ENCODE measurements at places on chromosomes 2 and 18.

GRCh38 chr2:48129293-48129950, 223.1 kb upstream of the FBXO11 start:
- no peak for DNase-seq

DNA sequence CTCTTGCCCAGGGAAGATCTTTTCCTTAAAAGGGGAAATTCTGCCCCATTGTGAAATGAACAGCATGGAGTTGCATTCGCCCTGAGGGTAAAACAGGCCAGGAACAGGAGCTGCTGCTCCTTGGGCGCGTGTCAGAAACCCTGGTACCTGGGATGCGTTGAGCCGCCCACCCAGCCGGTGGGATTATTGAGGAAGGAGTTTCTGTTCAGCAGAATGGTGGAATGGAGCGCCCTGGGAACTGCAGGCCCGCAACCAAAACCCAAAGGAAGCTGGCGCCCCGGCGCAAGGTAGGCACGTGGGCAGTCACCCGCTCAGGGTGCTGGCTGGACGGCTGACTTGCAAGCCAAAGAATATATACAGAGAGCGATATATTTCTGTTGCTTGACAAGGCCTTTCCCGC, 73.5 kb downstream of the MTCL1 start:
- DNase-seq: no peak

GRCh38 chr2:218091746-218092145, 22.7 kb downstream of the RUFY4 start:
- DNase-seq: no peak

- DNase-seq: no peak
Measured at GRCh38 chr18:5159080-5159479, 38.0 kb downstream of the AKAIN1 start.

DNA sequence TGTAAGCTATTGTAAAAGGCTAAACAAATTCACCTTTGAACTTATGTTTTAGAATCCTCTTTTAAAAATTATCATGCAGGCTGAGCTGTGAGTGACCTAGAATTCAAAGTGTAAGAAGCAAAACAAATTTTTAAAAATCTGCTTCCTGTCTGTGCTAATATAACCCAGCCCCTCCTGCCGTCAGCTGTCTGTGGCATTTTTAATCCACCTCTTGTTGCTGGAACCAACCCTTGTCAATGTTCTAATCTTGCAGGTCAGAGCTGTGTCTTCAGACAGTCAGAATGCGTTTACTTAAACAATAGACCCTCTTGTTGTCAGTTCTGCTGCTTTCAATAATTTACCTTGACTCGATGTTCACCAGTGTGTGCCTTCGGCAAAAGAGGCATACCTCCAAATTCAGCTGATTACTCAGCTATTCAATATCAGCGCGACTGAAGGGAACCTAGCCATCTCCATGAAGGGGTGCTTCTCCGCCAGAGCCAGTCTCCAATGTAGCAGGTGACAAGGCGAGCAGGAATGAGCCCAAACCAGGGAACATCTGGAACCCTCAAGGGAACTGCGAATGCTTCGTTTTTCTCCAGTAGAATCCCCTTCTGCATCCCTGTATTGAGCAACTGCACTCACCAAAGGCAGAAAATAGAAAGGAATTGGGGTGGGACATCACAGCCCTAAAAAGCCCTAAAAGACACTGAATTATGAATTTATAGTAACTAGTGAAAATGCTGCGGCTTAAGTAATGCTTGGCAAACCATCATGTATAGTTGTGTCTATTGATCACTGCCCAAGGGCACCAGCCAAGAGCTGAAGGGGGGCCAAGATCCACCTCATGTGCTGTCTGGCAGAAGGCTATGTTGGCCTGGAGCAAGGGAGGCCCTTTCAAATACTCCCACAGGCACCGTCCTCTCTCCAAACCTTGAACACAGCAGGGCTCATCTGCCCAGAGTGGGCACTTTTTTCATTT, 62.5 kb downstream of the LYPD6B start:
- DNase-seq: no peak

DNA sequence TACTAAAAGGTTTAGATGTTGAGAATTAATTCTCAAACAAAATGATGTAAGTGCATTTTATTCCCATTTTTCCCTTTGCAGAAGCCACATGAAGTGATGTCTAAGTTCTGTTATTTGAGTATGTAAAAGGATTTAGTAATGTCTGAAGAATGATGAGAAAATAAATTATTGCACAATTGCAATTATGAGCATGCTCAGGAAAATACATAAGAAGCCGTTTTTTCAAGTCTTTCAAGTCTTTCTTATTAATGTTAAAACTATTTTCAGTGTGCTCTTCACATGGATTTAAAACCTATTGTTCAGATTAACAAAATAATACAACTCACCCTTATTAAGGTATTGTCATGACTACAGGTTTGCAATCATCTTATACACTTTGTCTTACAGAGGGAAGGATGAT, 331.4 kb upstream of the NETO1 start:
- DNase-seq: no peak

GRCh38 chr2:81650048-81650971, 1345.8 kb upstream of the LRRTM1 start:
- no peak for DNase-seq

DNA sequence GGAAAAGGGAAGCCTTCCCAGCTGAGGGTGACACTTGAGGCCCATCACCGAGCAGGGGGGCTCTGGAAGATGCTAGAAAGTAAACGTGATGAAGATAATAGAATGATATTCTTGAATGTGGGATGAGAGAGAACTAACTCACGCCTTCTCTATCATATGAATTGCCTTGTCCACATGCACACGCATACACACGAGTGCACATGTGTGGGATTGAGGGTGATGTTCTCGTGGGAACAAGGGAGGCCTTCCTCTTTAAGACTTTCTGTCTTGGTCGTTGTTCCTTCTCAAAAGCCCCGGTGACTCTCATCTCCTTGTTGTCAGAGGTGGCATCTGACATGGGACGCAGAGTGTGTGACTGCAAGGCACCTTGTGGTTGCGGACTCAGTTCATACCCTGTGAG, 436.9 kb downstream of the ZNF516 start:
- no peak for DNase-seq

- DNase-seq: no peak
Measured at GRCh38 chr18:21949326-21950015, 208.9 kb downstream of the MIB1 start.

GRCh38 chr18:49096021-49096420, 145.3 kb upstream of the SMAD7 start:
- DNase-seq: no peak

GRCh38 chr2:217513258-217513657, 489.5 kb downstream of the TNS1 start:
- DNase-seq: no peak

GRCh38 chr2:237440819-237441281, 26.9 kb upstream of the COL6A3 start:
- DNase-seq: no peak

DNA sequence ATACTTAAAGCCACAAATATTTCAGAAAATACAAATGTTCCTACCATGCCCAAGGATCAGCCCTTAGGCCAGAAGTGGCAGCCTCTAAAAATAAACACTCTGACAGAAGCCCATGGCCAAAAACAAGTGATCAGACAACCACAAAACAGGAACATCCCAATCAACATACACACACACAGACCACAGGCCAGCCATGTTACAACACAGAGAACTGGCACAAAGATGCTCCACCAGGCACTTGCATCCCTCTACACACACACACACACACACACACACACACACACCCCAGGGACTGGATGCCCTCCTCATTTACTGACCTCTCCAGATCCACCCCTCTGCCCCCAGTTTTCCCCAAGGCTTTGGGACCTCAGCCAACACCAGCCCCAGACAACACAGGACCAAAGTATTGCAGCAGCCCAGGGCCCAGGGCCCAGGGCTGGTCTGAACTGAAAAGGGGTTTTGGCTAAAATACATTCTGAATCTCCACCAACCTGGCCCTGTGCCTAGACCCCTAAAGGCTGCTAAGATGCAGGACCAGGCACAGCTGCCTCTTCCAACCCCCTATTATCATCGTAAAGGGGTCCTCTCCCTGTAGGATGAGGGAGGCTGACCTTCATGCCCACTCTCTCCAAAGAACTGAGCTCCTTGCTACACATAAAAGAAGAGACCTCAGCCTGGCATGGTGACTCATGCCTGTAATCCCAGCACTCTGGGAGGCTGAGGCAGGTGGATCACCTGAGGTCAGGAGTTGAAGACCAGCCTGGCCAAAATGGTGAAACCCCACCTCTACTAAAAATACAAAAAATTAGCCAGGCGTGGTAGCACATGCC, 151.4 kb downstream of the TNS1 start:
- no peak for DNase-seq

DNA sequence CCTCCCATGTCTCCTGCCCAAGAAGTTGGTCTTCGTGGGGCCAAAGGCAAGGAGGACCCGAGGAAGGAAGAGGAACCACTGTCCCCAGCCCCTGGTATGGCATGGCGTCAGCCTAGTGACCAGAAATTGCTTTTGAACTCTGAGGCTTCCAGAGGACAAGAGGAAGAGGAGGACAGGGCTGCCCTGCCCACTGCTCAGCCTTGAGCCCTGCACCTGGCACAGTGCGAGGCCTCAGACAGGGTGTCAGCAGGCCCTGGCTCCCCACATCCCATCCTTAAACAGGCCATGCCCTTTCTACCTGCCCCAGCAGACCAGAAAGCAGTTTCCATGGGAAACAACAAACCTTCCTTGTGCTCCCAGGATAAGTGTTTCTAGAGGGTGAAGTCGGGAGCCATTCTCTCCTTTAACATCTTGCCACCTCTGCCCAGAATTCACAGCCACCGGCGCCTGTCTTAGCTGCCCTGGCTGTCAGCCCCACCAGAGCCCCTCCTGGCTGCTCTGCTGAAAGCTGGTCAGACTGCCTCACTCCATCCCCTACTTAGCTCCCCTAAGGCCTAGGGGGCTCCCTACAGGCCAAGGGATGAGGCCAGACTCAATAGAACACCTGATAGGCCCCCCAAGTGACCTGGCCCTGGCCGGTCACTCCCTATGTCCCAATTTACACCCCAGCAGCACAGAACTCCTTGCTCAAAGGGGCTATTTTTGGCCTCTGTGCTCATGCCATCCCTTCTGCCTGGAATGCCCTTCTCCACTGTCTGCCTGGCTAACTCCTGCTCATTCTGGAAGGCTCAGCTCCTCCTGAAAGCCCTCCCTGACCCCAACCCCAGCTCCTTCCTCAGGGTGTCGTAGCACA, 20.6 kb downstream of the ATOH8 start:
- DNase-seq: no peak

GRCh38 chr18:48687346-48688042, 148.7 kb downstream of the CTIF start:
- no peak for DNase-seq

GRCh38 chr2:5373200-5373599, 319.0 kb upstream of the SOX11 start:
- peak; percentile 36 for DNase-seq

GRCh38 chr2:98511981-98512380, 67.3 kb downstream of the INPP4A start:
- no peak for DNase-seq

DNA sequence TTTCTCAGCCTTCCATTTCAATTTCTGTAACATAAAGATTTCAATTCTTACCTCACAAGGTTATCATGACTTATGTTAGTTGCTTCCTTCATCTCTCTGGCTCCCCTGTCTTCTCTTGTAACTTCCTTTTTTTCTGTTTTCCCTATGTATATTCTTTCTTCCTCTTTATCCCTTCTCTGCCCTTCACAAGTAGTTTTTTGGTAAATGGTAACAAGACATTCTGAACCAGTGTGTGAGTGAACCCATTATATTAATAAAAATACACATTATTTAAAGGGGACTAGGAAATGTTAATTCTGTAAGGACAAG, 8.4 kb downstream of the ACSL3 start:
- DNase-seq: no peak

GRCh38 chr2:212441141-212441540, 97.5 kb downstream of the ERBB4 start:
- no peak for DNase-seq

All from NCI-H345 (cell line).